ENCODE measurements at places on chromosomes 11 and 22. TPM values are rescaled to one million over a fixed set of nuclear protein-coding genes. Genes with fewer than 3 reads are reported as not detected.

DNA sequence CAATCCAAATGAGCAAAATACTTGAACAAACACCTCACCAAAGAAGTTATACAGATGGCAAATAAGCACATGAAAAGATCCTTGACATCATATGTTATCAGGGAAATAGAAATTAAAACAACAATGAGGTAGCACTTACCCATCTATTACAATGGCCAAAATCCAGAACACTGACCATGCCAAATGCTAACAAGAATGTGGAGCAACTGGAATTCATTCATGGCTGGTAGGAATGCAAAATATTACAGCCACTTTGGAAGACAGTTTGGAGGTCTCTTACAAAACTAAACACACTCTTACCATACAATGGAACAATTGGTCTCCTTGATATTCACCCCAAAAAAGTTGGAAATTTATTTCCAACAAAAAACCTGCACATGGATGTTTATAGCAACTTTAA lies 19.1 kb upstream of the FAM181B start:
- DNase-seq: no peak

KLHL35 gene
- total RNA-seq: not detected

- no peak for DNase-seq
Measured at GRCh38 chr11:9802291-9802861, 138.5 kb downstream of the SWAP70 start.

IL17REL gene
- 0.17 TPM for total RNA-seq

GRCh38 chr11:66789097-66789890 lies 53.9 kb upstream of the RCE1 start:
- no peak for DNase-seq

GRCh38 chr11:68226421-68226820 lies 13.3 kb upstream of the KMT5B start:
- DNase-seq: no peak

DNA sequence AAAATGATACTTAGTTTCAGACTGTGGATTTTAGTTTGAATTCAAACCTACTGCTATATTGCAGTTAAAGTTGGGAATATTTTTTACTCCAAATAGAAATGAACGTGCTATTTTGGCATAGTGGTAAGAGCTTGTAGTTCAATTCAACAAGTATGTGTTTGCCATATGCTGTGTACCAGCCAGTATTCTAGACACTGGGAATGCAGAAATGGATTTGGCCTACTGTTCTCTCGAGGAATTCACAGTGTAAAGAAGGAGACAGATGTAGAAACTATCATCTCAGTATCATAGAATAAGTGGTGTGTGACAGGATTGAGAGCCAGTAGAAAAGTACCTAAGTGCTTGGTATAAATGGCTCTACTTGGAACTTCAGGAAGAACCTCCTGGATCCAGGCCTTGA lies 80.4 kb downstream of the ATXN10 start:
- no peak for DNase-seq

Measured in left colon (tissue), 2 donors.